ENCODE measurements at places on chromosomes 11 and 22. TPM values are rescaled to one million over a fixed set of nuclear protein-coding genes. Genes with fewer than 3 reads are reported as not detected.

- no peak overlapping the region for H3K27ac ChIP-seq
- peaks cover 8% of the 10 kb centered on the region for H3K36me3 ChIP-seq
- H3K27me3 ChIP-seq = peaks cover 21% of the 10 kb centered on the region
These were observed 581 bp upstream of the AP5B1 start for GRCh38 chr11:65781152-65781961.

Gene TYR
- not detected for total RNA-seq

Gene KCNK4
- total RNA-seq = 0.43 TPM

Gene CREBZF
- total RNA-seq = 38.0 TPM

GRCh38 chr22:46827781-46828180 lies 65.3 kb downstream of the TBC1D22A start:
- no peak overlapping the region for H3K4me3 ChIP-seq
- H3K27ac ChIP-seq = no peak overlapping the region
- H3K27me3 ChIP-seq = no peaks in the 10 kb centered on the region
- H3K36me3 ChIP-seq = peaks cover 4% of the 10 kb centered on the region
- H3K4me1 ChIP-seq = peaks cover 61% of the 10 kb centered on the region

DNA sequence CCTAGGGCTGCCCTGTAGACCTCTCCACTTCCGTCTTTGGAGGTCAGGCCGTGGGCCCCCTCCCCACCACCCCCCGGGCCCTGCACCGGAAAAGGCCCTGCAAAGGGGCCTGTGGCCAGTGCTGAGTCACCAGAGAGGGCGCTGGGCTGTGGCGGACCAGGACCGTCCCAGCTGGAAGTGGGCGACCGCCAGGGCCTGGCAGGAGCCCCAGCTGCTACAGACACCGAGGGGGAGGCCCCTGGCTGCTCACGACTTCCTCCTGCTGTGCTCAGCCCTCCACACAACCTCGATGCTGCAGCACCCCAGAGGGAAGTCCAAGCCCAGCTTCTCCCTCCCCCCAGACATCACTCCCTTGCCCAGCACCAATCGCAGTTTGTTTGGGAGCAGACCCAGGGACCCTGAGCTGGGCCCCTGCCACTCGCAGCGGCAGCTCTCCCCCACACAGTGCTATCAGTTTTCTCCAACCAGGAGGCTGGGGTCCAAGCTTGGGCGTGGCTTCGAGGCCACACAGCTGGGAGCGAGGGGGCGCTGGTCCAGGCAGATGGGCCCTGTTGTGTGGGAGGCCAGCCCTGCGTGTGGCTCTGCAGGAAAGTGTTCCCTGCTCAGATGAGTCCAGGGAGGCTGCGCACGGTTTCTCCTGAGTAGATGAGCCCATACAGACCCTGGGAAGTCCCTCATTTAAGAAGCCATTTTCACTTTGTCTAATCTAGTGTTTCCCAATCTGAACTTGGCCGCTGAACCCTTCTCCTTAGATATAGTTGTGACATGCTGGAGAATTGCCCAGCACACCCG lies 5.6 kb upstream of the SH3BP1 start:
- peaks cover 45% of the 10 kb centered on the region for H3K4me1 ChIP-seq
- peak overlapping the region; percentile 26 for H3K4me3 ChIP-seq
- H3K36me3 ChIP-seq = no peaks in the 10 kb centered on the region

Gene MPEG1
- total RNA-seq = not detected

Gene RFPL2
- total RNA-seq = not detected

Gene INPP5J
- total RNA-seq = 3.5 TPM

DNA sequence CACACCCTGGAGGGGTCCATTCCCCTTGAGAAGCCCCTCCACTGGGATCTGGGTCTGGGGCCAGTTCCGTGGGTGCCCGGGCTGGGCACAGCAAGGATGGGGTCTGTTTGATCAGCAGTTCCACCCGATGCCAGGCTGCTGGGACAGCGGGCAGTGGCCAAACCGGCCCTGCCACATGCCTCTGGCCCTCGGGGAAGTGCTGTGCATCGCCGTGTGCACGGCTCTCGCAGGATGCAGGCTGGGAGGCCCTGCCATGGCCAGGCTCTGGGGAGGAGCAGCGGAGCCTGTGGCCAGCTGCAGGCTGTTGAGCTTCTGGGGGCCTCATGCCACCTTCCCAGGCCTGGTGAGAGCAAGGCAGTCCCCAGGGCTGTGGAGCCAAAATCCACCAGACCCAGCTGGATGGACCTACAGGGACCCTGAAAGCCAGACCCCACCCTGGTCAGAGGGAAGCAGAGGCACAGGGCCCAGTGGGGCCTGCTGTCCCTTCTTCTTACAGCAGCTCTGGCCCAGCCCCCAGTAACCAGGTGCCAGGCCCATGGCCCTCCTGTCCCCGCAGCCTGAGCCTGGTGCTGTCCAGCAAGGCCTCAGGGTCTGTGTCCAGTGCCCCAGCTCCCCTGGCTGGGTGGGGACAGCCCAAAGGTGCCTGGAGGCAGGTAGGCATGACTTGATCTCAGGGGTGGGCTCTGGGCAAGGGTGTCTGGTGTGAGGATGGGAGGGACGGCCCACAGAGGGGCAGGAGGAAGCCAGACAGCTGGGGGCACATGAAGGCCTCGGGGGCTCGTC lies 57.3 kb downstream of the WNT7B start:
- peaks cover 3% of the 10 kb centered on the region for H3K27me3 ChIP-seq
- DNase-seq = no peak
- H3K36me3 ChIP-seq = no peaks in the 10 kb centered on the region
- no peak overlapping the region for H3K4me3 ChIP-seq

Gene SUSD2
- 4.2 TPM for total RNA-seq

All from osteocyte (in vitro differentiated cells).